ENCODE measurements at places on chromosomes 2 and 18.

GRCh38 chr2:120545521-120546047, 190.1 kb upstream of the GLI2 start:
- no peak for DNase-seq

GRCh38 chr18:13448335-13448795, 229.8 kb downstream of the LDLRAD4 start:
- DNase-seq = no peak

DNA sequence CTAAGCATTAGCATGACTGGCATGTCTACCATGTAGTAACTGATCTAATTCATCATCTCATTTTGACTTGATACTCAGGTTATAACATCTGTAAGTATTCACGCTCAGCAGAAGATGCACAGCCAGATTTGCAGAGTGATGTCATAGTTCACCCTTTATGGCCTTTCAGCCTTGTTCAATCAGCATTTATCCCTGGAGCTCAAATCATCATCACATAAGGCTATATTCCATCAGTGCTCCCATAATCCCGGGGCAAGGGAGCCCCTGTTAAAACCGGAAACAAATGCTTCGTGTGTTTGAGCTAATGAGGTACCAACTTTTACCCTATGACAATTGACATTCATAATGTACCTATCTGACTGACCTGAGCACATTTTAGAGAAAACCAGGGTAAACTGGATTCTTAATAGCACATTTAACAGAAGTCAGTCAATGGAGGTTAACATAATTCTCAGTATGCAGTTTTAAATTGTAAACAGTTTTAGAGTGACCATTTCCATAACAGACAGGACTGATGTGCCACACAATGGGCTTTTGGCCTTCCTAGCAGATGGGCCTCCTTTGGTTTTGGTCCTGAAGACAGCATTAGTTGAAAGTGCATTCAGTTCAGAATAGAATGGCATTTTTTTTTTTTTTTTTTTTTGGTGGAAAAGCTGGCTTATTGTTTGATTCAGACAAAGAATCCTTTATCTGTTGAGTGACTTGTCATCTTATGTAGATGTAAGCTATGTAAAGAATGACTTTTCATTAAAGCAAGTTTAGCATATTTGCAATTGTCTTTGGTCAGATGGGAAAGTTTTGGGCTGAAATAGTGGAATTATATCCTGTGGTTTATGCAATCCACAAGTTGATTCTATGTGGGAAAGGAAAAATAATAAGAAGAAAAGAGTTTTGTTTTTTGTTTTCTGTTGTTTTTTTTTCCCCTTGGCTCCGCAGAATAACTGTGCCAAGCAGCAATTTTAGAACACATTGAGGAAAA, 866.0 kb upstream of the ACVR2A start:
- no peak for DNase-seq

- DNase-seq = no peak
Measured at GRCh38 chr2:145186303-145186702, 666.4 kb upstream of the ZEB2 start.

GRCh38 chr2:223930103-223930976, 14.8 kb downstream of the WDFY1 start:
- DNase-seq = no peak

DNA sequence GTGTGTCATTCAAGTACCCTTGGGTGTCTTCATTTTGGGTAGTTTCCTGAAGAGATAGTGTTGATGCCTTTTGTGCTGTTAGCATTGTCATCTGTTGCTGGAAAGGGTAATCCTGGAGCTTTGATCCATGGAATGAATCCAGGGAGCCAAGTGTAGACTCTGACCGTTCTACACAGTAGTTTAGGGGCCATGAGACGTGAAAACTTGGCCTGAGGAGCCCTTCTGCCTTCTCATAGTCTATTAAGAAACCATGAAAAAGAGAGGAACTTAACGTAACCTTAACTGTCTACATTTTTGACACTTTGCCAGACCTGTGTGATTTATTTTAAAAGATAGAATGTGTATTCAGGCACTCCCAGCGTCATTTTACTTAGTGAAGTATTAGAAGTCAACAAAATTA, 194.0 kb downstream of the BABAM2 start:
- DNase-seq = no peak

DNA sequence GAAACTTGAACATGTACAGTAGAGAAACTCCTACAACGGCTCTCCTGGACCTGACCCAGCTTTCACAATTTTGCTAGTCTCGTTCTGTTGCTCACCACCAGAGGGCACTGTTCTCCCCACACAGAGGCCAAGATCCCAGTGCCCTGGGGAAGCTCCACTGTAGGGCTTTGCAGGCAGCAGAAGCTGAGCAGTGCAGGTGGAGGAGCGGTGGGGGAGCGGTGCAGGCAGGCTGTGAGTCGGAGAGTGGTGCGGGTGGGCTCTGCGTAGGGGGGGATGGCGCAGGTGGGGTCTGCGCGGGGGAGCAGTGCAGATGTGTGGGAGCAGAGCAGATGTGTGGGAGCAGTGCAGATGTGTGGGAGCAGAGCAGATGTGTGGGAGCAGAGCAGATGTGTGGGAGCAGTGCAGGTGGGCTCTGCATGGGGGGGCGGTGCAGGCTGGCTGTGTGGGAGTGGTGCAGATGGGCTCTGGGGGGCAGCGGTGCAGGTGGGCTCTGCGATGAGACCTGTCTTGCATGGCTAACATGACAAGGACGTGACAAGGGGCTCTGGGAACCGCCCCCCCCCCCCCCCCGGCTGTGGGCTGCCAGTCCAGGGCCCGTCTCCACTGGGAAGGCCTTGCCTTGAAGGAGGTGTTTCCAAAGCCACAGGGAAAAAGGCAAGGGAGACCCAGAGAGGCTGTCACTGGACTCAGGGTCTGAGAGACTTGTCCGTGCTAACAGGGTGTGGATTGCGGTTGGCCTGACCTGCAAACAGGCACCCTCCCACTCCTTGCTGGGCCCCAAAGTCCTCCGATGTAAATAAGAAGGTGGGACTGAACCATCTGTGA, 7.3 kb downstream of the CYS1 start:
- peak; percentile 60 for DNase-seq

DNA sequence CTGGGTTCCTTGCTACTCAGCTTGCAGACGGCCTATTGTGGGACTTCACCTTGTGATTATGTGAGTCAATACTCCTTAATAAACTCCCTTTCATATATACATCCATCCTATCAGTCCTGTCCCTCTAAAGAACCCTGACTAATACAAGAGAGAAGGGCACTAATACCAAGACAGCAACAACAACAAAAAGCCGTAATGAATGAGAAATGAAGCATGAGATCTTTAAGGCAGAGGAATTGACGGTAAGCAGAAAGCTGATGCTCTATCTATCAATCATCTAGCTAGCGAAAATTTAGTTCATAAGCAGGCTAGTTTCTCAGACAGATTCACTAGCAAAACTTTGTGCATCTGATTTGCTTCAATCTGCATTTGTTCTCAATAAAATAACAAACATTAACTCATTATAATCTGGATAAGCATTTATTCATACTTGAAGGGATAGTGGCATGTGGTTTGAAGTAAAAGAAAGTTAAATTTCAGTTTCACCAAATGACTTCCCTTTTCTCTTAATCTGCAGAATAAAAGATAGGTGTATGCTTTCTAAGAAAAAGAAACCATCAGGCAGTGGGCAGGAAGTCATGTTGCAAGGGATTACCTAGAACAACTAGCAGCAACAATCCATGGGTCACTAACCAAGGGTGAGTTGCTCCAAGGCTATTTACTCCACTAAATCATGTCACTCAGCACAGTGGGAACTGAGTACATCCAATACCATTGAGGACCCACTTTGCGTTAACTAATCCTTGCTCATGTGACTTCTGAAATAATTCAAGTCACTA, 376.5 kb downstream of the TMEM182 start:
- no peak for DNase-seq

DNA sequence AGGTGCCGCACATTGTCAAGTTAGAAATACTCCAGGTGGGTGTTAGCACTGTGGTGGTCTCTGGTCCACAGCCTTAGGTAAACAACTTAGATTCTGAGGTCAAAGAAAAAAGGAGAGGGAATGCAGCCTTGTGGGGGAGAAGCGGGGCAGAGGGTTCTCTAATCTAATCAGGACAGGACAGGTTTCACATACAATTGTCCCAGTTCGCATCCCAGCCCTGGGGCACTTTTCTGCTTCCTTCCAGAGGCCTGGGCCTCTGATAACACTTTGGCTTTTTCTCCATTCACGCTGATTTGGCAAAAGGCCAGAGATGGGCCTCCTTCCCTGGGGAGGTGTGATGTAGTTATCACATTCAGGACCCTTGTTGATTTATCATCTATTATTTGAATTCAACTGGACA, 32.5 kb downstream of the SLC1A4 start:
- no peak for DNase-seq

GRCh38 chr2:224591220-224591619, 6.1 kb upstream of the CUL3 start:
- no peak for DNase-seq

- no peak for DNase-seq
Measured at GRCh38 chr18:28512357-28512756, 335.4 kb upstream of the CDH2 start.

- no peak for DNase-seq
Measured at GRCh38 chr18:67402543-67402942, 114.0 kb downstream of the DSEL start.

DNA sequence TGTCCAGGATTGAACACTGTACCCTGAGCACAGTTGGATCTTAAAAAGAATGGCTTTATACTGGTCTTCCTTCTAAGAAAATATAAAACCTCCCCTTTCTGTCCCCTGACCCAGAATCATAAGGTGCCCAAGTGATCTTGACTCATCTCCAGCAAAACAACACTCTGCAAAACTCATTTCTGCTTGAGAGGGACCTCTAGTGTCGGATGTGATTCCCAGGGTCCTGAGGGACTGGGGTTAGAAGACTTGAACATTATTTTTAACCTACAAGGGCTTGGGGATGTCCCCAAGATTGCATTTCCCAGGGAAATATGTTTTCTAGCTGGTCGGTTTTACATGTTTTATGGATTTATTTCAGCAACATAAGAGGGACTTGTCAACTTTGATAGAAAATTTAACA, 1318.5 kb upstream of the CELF4 start:
- no peak for DNase-seq

GRCh38 chr2:74779265-74779558, 54.7 kb upstream of the HK2 start:
- no peak for DNase-seq

GRCh38 chr2:118223992-118224894, 136.0 kb downstream of the INSIG2 start:
- DNase-seq = no peak

DNA sequence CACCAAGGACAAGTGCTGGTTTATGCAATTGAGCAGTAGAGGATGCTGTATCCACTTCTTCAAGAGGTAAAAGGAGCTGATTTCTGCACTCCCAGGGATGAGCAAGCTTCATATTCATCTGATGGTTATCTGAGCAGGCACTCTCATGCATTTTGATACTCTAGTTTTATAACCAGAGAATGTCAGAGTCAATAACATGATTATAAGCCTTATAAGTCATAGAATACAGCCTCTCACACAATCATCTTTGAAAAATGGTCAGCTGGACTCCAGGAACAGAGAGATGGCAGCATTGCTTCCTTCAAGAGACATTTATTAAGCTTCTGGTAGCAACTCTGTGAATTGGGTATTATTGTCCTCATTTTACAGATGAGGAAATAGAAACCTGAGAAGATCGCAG, 167.1 kb downstream of the SLC8A1 start:
- no peak for DNase-seq

GRCh38 chr2:186949726-186950256, 100.8 kb upstream of the ZSWIM2 start:
- DNase-seq = no peak

DNA sequence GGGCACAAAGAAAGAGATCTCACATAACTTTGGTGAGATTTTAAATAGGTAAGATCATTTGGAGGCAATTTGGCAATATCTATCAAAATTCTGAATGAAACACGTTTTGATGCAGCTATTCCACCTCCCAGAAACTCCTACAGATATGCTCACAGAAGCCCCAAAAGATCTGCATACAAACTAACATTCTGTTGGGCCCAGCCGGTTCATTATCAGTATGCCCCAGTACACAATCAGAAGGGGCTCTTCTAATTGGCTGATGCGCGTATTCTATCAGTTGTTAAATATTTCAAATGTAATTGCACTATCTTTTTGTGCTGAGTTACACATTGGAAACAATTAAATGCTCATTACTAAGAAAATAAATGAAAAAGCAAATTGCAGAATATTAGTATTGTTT, 7.1 kb upstream of the TGIF1 start:
- no peak for DNase-seq

DNA sequence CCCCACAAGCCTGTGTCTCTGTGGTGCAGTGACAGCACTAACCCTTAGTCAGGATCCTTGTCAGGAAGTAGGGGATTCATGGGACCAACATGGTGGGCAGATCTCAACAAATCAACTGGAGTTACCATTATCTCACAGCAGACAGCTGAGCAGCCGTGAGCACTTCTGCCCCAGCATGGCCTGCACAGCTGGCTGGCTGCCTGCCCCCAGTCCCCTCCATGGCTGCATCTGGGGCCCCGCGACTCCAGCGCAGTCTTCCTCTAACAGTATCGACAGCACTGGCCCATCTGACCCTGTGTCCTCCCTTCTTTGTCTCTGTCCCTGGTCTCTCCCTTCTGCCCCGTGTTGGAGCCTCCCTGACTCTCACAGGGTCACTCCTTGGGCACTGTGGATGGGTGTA, 4.7 kb upstream of the ADCY3 start:
- DNase-seq = no peak

GRCh38 chr18:63320123-63320974, 780 bp upstream of the BCL2 start:
- DNase-seq = peak; percentile 62

DNA sequence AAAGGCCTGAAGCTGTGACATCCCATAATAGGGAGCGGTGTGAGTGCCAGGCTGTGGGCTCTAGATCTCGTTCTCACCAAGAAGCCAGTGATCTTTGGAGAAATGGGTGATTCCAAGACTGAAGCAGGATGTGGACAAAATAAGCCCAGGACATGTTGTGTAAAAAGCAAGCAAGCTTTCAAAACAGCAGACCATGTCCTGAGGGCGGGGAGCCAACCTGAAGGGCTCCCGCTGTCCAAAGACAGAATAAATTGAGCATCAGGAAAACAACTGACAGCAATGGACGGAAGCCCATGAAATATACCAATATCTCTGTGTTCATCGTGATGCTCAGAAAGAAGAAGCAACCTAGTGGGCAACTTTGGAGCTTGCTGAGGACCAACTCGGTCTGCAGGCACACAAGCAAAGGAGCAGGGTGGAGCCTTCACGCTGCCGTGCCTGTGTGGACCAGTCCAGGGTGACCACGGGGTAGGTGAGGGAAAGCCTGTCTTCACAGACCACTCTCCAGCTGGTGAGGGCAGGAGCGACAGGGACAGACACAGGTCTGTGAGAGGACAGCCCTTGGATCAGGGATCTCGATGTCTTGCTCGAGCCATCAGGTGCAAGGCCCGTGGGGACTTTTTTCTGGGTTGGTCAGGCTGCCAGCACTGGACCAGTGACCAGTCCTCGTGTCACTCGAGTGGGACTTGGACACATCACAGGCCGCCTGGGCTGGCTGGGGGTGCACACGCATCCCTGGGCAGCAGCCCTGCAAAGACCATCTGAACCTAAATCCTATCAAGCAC, 21.5 kb downstream of the MTERF4 start:
- DNase-seq = no peak

- no peak for DNase-seq
Measured at GRCh38 chr2:127641846-127642507, 4.0 kb upstream of the GPR17 start.
